Diencephalon (tissue), 1 donor: ENCODE measurements at places on chromosomes 3 and 15. TPM values are rescaled to one million over a fixed set of nuclear protein-coding genes. Genes with fewer than 3 reads are reported as not detected.

Gene LRTM1
- not detected for total RNA-seq

Gene LRRFIP2
- 54.9 TPM for total RNA-seq

Gene EXD1
- total RNA-seq = under 0.01 TPM

Gene CPLX3
- 0.92 TPM for total RNA-seq

Gene ARIH2
- total RNA-seq = 70.6 TPM

Gene MME
- 9.7 TPM for total RNA-seq

Gene PLA2G4F
- total RNA-seq = not detected

Gene PDIA5
- 6.7 TPM for total RNA-seq

Gene PPP1R14D
- not detected for total RNA-seq

Gene FAM3D
- total RNA-seq = not detected

Gene PARP15
- total RNA-seq = under 0.01 TPM

Gene VIPR1
- total RNA-seq = 0.46 TPM

Gene PP2D1
- total RNA-seq = not detected

Gene CYP1A2
- not detected for total RNA-seq

Gene APOD
- 10.6 TPM for total RNA-seq

Gene CCDC9B
- total RNA-seq = 1.4 TPM

Gene ZNF501
- total RNA-seq = 22.4 TPM

Gene MEGF11
- 6.9 TPM for total RNA-seq

Gene CGNL1
- total RNA-seq = 11.3 TPM

Gene MESP1
- 2.5 TPM for total RNA-seq

Gene ANKUB1
- 4.2 TPM for total RNA-seq

Gene RPP25
- total RNA-seq = 8.1 TPM

Gene GOLGA8J
- total RNA-seq = 0.23 TPM

Gene GTF2A2
- total RNA-seq = 35.3 TPM

Gene PATL2
- total RNA-seq = not detected

Gene STXBP5L
- total RNA-seq = 23.8 TPM

Gene SEMA6D
- total RNA-seq = 83.0 TPM

Gene B4GALT4
- total RNA-seq = 12.0 TPM

Gene GCNT3
- 1.8 TPM for total RNA-seq

Gene STOML1
- 42.7 TPM for total RNA-seq

Gene FBLN2
- 6.0 TPM for total RNA-seq

Gene PAK6
- 23.5 TPM for total RNA-seq
